ENCODE measurements at places on chromosomes 11 and 22.

GRCh38 chr22:41395531-41396240 lies 13.9 kb downstream of the TEF start:
- no peak for DNase-seq

- DNase-seq: no peak
These were observed 98.2 kb downstream of the RDX start for GRCh38 chr11:110198031-110198729.

GRCh38 chr22:17370026-17370765 lies 936 bp downstream of the CECR2 start:
- DNase-seq: no peak

- no peak for DNase-seq
These were observed 12.8 kb downstream of the DGCR2 start for GRCh38 chr22:19109198-19110063.

GRCh38 chr11:103807806-103808205 lies 228.6 kb upstream of the DDI1 start:
- DNase-seq: no peak

GRCh38 chr11:69915151-69915500 lies 95.9 kb upstream of the FGF3 start:
- no peak for DNase-seq

GRCh38 chr22:26884921-26885320 lies 227.5 kb downstream of the MIAT start:
- DNase-seq: no peak

- no peak for DNase-seq
These were observed 63.6 kb upstream of the PITPNB start for GRCh38 chr22:27982630-27983180.

DNA sequence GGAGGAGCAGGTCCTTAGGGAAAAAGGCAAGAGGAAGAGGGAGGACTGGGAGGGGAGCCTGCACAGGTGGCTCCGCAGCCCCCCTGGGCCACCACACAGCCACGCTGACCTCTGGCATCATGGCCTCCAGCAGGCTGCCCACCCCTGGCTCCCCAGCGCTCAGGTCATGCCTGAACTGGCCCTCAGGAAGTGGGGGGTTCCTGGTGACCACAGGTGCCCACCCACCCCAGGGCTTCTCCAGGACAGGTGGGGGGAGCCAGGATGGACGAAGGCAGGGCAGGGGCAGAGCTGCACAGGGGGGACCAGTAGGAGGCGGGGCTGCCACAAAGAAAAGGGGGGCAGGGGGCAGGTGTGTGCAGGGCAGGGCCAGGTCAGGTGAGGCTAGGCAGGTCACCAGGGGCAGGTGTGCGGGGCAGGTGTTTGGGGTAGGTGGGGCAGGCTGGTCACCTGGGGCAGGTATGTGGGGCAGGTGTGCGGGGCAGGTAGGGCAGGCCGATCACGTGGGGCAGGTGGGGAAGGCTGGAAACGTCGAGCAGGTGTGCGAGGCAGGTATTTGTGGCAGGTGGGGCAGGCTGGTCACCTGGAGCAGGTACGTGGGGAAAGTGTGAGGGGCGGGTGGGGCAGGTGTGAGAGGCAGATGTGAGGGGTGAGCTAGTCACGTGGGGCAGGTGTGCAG lies 997 bp downstream of the DEAF1 start:
- no peak for DNase-seq

DNA sequence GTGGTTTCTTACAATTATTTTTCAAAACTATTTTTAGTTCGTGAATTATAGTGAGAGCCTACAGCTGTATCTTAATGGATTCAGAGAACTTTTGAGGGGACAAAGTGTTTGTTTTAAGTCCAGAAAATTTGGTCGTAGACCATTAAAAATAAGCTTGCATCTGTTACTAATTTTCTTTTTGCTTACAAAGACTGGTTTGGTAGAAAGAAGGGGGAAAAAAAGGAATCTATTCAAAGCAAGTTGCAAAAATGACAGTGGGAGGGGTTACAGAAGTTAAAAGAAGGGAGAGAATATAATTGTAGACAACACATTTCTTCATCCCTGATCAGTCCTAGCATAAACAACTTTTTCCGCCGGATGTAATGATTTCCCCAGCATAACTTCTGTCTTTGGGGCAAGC lies 72.1 kb downstream of the AMOTL1 start:
- DNase-seq: no peak

DNA sequence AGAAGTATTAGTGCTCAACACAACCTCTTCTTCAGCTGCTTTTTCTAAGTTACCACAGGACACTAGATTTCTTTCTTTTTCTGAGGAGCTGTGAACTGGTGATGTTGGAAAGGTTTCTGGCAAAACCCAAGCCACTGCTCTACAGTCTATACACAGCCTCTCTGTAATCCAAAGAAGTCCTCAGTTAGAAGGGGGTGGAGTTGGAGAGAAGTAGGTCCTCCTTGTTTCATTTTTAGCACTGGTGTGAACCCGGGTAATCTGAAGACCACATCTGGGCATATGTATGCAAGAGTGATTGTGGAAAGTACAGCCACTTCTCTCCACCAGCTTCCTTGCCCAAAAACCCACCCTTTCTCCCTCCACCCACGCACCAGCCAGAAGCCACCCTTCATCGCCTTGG lies 1168.1 kb downstream of the LRRC4C start:
- DNase-seq: no peak

- DNase-seq: no peak
These were observed at the start of gene P2RY6 for GRCh38 chr11:73271936-73272679. TSS of gene P2RY6 (plus strand) at chr11:73272338. CDS start at chr11:73296519, 24,181 bp downstream.

Data from cortex of kidney (tissue), 1 donor.